Activated CD8-positive, alpha-beta memory T cell treated with anti-CD3 and anti-CD28 coated beads for 48 hours (primary cell): ENCODE measurements at places on chromosomes 7 and 10.

- DNase-seq: no peak
These were observed 122.5 kb downstream of the TMEM26 start for GRCh38 chr10:61330669-61331068.

DNA sequence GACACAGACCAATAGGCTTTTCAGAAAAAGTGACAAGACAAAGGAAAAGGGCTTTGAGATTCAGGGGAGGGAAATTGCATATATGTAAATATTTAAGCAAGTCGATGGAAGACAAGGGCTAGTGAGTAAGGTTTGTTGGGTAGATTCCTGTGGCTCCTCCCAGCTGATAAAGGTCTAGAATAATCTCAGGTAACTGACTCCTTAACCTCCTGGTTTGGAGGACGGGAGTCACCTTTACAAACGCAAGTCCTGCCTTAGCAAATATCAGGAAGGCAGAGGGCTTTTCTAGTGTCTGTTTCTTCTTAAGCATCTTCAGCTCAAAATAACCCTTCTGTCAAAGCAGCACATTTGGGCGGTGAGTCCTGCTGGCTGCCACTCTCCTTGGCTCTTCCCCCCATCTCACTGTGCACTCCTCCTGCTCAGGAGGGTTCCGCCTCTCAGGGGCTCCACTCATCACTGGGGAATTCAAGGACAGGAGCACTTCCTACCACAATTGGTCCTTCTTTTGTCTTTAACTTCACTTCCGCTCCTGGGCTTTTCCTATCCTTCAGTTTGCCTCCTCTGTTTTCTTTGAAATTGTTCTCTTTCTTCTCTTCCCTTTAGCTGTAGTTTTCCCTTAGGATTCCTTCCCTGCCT lies 496.3 kb upstream of the KLF6 start:
- no peak for DNase-seq

DNA sequence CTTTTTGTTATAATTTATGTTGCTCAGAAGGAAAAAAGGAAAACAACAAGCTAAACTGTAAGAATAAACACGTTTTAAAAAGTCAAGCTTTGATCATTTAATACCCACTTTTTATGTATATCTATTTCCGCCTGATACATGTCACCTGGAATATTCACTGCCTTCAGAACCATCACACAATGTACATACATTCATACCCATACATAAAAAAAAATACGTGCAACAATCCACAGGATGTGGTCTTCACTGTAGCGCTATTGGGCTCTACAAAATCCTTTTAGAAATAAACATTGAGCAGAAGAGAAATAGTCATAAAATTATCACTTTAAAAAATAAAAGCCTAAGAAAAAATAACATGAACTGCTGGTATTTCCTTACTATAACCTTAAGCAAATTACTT lies 1078.9 kb upstream of the LRRTM3 start:
- DNase-seq: no peak

DNA sequence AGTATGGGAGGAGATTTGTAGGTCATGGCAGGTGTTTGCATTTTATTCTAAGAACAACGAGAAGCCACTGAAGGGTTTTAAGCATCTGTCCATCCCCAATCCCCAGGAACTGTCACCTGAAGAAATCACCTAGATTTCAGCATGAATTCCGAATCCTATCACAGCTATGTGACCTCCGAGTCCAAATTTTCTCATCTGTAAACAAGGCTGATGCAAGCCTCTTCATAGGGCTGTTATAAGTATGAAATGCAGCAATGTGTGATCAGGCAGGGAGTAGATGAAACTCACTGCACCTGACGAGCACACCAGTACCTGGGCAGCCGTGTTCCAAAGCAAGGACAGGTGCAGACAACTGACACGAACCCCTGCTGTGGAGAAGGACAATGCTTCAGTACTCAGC lies 14.0 kb downstream of the HABP2 start:
- DNase-seq: no peak

DNA sequence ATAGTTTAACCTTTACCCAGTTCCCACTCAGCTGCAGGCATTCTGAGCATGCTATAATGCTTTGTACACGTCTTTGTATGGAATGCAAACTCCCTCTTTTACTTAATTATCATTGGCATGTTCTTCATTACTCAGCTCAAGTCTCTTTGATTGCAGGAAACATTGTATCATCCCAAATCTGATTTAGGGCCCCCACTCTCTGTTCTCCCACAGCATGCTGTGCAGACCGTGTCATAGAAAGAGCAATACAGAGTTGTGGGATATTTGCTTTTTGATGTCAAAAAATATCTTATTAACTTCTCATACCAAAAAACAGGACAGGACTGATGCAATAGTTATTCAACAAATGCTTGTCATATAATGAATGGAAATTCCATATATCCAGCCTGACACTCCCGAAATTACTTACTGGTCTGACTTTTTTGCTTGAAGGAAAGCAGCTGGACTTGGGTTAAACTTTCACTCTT lies 1081.5 kb upstream of the C7orf33 start:
- DNase-seq: no peak

DNA sequence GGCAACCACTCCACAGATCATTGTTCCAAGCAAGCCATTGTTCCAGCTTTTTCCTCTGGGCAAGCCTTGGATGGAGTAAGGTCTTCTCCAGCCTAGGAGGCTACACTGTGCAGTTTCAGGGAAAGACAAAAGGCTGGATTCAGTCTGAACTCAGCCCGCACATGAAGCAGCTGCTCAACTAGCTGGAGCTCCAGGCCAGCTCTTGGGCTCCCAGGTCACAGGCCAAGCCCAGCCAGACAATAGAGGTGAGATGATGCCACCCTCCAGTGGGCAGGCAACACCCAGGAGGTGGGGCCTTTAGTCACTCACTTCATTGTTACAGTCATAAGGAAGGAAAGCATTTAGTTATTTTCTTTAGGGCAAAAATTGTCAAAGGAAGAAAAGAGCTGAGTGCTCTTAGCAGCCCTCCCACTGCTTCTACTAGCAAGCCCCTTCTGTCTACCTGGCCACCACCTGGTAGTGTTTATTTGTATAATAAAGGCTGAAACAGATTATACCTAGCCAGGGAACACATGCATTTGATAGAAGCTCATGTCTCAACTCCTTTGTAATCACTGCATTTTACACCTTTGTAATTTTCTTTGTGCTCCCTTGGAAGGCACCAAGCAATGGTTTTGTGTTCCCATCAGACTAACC lies 253.4 kb downstream of the WDR11 start:
- no peak for DNase-seq

GRCh38 chr10:83677795-83678194 lies 461.5 kb upstream of the GHITM start:
- no peak for DNase-seq

- no peak for DNase-seq
These were observed 133.1 kb downstream of the CD36 start for GRCh38 chr7:80771523-80771922.

DNA sequence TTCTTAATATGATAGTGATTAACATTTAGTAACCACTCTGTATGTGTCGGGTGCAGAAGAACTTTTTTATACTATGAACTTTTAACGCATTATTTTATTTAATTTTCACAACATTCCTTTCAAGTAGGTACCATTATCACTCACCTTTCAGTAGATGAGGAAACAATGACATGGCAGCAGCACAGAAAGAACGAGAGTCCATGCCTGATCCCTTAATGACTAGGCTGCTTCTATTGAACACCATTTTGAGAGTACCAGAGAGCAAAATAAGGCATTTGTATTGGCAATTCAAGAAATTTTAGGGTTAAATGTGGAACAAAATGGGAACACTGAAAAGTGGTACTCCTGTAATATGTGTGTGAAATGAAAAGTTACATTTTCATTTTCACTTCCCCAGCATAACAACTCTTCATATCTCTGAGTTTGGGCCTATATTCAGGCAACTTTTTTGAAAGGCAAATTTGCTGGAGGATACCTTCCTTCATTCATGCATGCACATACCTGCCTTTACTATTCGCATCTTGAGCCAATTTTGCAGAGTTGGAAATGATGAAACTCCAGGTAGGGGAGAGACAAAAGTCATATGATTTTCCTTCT lies 12.8 kb downstream of the LRRN3 start:
- DNase-seq: no peak

DNA sequence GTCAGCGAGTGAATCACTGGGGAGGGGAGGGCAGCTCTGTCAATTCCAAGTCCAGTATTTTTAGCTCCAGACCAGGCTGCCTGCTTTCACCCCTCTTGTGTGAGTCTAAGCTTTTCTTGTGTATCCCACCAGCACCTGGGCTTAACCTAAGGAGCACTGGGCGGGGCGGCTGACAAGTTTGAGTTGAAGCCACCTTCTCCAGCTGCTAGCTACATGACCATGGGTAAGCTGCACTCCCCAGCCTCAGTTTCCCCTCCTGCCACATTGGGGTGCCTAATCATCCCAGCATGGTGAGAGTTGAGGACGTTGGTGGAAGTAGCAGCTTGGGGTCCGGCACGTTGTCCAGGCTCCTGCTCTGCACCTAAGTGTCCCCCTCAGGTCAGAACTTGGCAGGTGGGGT lies 89.8 kb upstream of the PCBD1 start:
- DNase-seq: no peak

- DNase-seq: no peak
These were observed 53.8 kb upstream of the PFKFB3 start for GRCh38 chr10:6148908-6149307.

DNA sequence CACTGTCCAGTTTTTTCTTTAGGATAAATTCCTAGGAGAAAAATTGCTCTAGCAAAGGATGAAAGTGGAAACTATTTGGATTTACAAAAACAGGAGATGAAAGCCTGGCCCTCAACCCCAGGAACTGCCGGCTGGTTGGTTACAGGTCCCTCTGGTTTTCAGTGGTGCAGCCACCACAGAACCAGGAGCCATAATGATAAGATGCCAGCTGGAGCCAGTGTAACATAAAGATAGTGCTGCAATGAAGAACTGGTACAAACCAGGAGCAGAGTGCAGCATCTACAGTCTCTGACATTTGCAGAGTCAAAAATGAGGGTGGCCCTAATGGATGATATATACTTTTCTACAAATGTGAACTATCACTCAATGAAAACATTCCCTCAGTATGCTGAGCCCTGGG lies 20.4 kb upstream of the NUP42 start:
- DNase-seq: no peak

GRCh38 chr7:96985992-96986391 lies 19.4 kb upstream of the DLX6 start:
- no peak for DNase-seq

DNA sequence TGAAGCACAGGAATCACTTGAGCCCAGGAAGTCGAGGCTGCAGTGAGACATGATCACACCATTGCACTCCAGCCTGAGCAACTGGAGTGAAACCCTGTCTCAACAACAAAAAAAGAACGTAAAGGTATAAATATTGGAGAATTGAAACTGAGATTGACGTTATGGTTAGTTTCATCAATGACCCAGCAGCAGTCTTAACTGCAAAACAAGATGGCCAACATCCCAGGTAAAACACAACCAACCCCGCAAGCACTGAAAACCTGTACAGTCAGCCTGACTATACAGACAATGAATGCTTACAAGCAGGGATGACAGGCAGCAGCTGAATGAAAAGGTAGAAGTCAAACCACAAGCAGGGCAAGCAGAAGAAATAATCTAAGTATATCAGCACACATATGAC lies 34.7 kb downstream of the WAPL start:
- DNase-seq: no peak

GRCh38 chr10:114491419-114491818 lies 87.1 kb upstream of the AFAP1L2 start:
- DNase-seq: no peak

- DNase-seq: no peak
These were observed 252.8 kb upstream of the LRRTM3 start for GRCh38 chr10:66673071-66673470.

GRCh38 chr7:117796889-117797288 lies 76.4 kb downstream of the CTTNBP2 start:
- no peak for DNase-seq

GRCh38 chr10:34674176-34674575 lies 140.9 kb downstream of the PARD3 start:
- no peak for DNase-seq

GRCh38 chr7:116351966-116352365 lies 141.6 kb downstream of the TES start:
- DNase-seq: no peak

- no peak for DNase-seq
These were observed 116.6 kb downstream of the KLF6 start for GRCh38 chr10:3668276-3668965.

GRCh38 chr10:127228195-127228787 lies 31.9 kb upstream of the INSYN2A start:
- no peak for DNase-seq

GRCh38 chr10:62414359-62414758 lies 40.2 kb downstream of the ZNF365 start:
- DNase-seq: no peak

GRCh38 chr7:43914795-43915194 lies 8.4 kb upstream of the URGCP start:
- DNase-seq: no peak

- no peak for DNase-seq
These were observed 135.0 kb downstream of the GATA3 start for GRCh38 chr10:8189458-8189857.

DNA sequence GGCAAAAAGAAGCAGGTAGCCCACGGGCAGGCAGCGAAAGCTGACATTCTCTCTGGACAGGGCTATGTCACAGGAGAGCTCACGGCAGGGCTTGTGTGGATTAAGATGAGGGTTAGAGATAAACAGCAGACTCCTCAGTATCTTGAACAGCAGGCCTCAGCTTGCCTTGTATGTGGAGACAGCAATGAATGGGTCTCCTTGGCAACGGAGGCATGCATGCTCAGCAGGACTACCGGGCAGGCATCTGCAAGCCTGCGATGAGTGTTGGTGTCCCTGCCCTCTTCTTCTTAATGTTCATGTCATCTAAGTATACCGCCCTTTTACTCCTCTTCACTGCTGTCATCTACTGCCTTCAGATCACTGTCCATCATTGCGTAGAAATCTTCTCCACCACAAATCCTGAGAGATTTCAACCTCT lies 81.9 kb upstream of the C1GALT1 start:
- no peak for DNase-seq

DNA sequence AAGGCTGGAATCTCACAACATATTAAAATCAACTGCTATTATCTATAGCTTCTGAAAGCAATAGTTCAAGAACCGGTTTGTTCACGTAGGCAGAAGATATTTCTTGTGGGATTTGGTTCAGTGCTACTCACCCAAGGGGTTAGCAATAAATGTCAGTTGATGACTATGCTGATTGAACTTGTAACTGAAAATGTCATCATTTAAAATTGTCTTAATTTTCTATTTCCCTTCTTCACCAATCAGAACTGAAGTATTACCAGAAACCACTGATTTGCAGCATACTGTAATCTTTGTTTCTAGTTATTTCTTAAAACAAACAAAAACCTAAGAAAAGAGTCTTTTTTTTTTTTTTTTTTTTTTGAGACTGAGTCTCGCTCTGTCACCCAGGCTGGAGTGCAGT lies 46.1 kb downstream of the CPEB3 start:
- no peak for DNase-seq

DNA sequence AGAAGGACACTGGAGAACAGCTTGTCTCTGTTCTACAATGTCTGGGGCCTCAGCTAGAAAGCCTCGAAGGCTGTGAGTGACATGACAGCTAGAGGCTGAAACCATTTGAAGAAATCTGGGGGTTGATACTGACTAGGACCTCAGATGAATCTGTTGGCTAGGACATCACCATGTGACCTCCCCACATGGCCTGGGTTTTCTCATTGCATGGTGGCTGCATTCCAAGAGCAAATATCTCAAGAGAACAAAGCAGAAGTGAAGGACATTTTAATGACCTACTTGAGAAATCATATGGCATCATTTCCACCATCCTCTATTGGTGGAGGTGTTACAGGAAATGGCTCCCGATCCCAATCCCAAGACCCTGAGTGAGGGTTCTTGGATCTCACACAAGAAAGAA lies 450.6 kb upstream of the AUTS2 start:
- no peak for DNase-seq

GRCh38 chr10:1563028-1563427 lies 174.3 kb downstream of the ADARB2 start:
- DNase-seq: no peak
